ENCODE measurements at places on chromosomes 1 and 21. TPM values are rescaled to one million over a fixed set of nuclear protein-coding genes. Genes with fewer than 3 reads are reported as not detected.

DNA sequence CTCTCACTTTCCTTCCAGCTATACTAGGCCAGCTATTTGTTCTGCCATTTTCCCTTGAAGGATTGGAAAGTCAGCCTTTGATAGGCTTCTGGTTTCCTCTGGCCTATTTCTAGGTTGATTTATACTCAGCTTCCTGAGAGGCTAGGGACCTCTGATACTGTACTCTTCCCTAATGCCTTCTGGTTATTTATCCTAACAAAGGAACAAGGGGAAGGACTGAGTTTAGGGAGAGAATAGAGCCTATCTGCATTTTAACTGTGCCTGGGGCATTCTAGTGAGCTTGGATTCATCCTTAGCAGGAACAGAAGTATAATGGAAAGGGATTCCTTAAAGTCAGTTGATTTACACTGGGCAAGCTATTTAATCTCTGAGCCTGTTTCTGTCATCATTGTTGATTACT is 11.8 kb upstream of the TMEM39B start:
- H3K4me3 ChIP-seq: no peak overlapping the region
- H3K27me3 ChIP-seq: no peaks in the 10 kb centered on the region
- H3K4me1 ChIP-seq: peaks cover 36% of the 10 kb centered on the region
- no peak for DNase-seq

GRCh38 chr1:151347523-151348246 is 633 bp upstream of the RFX5 start:
- H3K4me3 ChIP-seq: peak overlapping the region; percentile 98
- no peaks in the 10 kb centered on the region for H3K27me3 ChIP-seq
- peaks cover 8% of the 10 kb centered on the region for H3K36me3 ChIP-seq
- H3K27ac ChIP-seq: peak overlapping the region; percentile 99
- DNase-seq: no peak
- peaks cover 22% of the 10 kb centered on the region for H3K4me1 ChIP-seq

DNA sequence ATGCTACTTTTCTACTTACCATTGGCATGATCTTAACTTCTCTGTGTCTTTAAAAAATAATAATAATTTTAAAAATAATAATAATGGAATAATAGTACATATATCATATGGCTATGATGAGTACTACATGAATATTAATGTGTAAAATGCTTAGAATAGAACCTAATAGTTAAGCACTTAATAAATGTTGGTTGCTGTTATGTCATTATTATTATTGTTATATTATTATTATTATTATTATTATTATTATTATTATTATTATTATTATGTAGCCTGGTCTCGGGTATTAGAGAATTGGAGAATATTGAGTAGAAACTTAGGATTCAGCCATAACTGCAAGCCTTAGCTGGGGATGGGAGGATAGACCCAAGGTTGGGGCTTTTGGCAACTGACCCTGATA is 108.2 kb downstream of the MAST2 start:
- H3K36me3 ChIP-seq: no peaks in the 10 kb centered on the region
- DNase-seq: no peak
- H3K4me3 ChIP-seq: no peak overlapping the region
- no peaks in the 10 kb centered on the region for H3K27me3 ChIP-seq

DNA sequence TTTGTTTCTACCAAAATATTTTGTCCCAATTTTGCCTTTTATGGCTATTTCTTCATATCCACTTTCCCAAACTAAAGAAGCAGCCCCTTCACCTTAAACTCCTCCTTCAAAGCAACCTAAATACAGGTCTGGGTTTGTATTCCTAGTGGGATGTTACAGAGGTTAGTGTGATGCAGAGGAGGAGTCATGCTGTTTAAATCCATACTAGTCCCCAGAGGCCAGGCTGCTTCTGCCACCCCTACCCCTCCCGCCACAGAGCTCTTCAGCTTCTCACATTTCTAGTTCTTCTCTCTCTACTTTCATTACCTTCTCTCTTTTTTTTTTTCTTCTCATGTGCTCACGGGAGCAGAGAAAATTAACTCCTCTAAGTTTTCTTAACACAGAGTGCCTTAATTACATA is 29.3 kb downstream of the SELL start:
- no peaks in the 10 kb centered on the region for H3K36me3 ChIP-seq
- H3K27me3 ChIP-seq: no peaks in the 10 kb centered on the region
- H3K27ac ChIP-seq: no peak overlapping the region
- peaks cover 22% of the 10 kb centered on the region for H3K4me1 ChIP-seq

DNA sequence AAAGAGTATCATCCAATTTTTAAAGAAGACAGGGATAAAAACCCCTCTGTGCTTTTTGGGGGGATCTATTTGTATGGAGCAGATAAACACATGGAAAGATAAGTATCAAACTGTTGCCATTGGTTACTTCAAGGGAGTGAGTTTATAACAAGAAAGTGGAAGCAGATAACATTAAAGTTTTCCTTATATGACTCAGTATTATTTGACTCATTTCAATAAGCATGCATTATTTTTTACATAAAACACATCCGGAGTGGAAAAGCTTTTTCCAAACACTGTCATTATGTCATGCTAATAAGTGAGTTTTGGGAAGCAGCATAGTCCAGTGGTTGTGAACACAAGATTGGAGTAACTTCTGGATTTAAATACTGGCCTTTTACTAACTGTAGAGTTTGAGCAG is 452.2 kb downstream of the LTN1 start:
- no peak for DNase-seq
- no peak overlapping the region for H3K27ac ChIP-seq
- H3K36me3 ChIP-seq: no peaks in the 10 kb centered on the region
- no peaks in the 10 kb centered on the region for H3K4me1 ChIP-seq
- H3K27me3 ChIP-seq: no peaks in the 10 kb centered on the region

DNA sequence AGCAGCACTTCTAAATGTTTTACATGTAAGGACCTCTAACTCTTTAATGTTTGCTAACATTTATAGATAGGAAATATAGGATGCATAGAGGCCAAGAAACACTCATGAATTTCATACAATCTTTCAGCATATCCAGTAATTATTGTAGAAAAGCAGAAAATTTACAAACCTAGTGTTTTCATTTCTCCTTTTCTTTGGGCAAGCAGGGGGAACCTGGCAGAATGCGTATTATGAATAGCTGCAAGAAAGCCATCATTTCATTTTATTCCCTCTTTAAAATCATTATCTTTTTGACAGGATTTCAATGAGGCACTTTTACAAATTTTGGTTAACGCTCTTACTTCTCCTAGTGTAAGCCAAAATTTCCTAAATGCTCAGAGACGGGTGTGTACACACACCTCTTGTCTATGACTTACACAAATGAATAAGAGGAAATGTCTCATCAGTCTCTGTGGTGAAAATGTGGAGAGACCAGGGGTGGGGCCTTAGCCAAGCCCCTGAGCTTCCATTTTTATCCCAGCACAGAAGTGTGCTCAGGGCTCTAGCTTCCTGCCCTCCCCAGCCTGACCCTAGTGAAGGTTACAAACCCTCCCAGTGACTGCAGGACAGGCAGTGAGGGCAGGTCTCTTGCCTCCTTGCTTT is 91.6 kb downstream of the LRRC8C start:
- H3K36me3 ChIP-seq: no peaks in the 10 kb centered on the region
- DNase-seq: no peak
- H3K27me3 ChIP-seq: peaks cover 10% of the 10 kb centered on the region

DNA sequence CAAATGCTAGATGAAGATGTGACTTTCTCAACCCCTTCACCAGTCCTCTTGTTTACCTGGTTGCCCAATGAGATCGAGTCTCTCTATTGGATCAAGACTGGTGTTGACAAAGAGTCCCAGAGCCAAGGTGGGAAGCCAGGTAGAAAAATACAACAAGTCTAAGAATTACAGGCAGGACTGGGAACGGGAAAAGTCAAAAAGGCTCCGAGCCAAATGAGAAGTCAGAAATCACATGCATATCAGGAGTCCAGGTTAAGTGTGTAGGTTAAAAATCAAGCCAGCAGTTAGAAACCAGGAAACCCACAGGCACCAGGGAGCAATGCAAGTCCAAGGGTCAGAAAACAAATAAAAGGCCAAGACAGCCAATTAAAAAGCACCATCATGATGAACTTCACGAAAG is 27.4 kb upstream of the DUSP23 start:
- H3K36me3 ChIP-seq: no peaks in the 10 kb centered on the region
- no peaks in the 10 kb centered on the region for H3K4me1 ChIP-seq
- H3K27ac ChIP-seq: no peak overlapping the region
- H3K27me3 ChIP-seq: peaks cover 3% of the 10 kb centered on the region
- DNase-seq: no peak
- H3K4me3 ChIP-seq: no peak overlapping the region

DNA sequence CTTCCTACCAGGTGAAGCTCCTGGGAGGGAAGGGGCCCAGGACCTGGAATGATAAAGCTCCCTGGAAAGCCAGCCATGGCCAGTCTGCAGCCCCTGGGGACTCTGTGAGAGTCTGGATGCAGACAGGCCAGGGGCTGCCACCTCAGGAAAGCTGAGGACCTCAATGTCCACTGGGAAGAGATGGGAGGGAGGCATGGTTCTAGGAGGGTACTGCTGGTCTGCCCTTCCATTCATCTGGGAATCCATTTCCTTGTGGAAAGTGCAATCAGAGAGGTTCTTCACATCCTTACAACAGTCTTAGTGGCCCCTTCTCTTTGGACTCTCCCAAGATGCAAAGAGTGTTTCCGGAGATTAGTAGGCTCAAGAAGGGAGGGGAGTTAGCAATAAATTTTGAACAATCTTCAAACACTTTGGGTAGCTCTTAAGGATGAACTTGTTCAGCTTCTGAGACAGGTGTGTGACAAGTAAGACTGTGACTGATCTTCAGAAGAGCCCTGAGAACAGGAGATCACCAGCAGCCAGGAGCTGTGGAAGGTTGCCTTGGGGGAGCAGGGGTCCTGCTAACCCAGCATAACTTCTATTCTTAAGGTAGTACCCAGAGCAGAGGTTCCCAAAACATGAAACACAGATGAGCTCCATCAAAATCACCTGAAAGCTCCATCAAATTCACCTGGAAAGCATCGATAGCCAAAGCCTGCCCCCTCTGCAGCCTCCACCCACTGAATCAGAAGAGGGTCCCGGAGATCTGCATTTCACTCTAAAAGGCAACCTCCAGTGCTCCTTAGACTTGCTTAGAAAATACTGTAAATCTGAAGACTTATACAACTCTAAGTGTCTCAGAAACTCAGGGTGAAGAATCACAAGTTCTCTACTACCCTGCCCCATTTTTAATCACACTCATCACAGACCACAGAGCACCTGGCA is 616 bp upstream of the LAX1 start:
- peaks cover 9% of the 10 kb centered on the region for H3K4me1 ChIP-seq
- peaks cover 8% of the 10 kb centered on the region for H3K27me3 ChIP-seq
- no peak overlapping the region for H3K27ac ChIP-seq

GRCh38 chr1:28175955-28176485 is 470 bp downstream of the PTAFR start:
- H3K4me3 ChIP-seq: no peak overlapping the region
- peaks cover 7% of the 10 kb centered on the region for H3K27me3 ChIP-seq
- DNase-seq: no peak
- peaks cover 5% of the 10 kb centered on the region for H3K4me1 ChIP-seq
- H3K36me3 ChIP-seq: no peaks in the 10 kb centered on the region

- H3K4me3 ChIP-seq: peak overlapping the region; percentile 90
- H3K27me3 ChIP-seq: no peaks in the 10 kb centered on the region
- H3K36me3 ChIP-seq: peaks cover 3% of the 10 kb centered on the region
- H3K27ac ChIP-seq: peak overlapping the region; percentile 43
- DNase-seq: no peak
- peaks cover 27% of the 10 kb centered on the region for H3K4me1 ChIP-seq
Measured at GRCh38 chr1:231420299-231420958, 1.7 kb downstream of the EGLN1 start.

DNA sequence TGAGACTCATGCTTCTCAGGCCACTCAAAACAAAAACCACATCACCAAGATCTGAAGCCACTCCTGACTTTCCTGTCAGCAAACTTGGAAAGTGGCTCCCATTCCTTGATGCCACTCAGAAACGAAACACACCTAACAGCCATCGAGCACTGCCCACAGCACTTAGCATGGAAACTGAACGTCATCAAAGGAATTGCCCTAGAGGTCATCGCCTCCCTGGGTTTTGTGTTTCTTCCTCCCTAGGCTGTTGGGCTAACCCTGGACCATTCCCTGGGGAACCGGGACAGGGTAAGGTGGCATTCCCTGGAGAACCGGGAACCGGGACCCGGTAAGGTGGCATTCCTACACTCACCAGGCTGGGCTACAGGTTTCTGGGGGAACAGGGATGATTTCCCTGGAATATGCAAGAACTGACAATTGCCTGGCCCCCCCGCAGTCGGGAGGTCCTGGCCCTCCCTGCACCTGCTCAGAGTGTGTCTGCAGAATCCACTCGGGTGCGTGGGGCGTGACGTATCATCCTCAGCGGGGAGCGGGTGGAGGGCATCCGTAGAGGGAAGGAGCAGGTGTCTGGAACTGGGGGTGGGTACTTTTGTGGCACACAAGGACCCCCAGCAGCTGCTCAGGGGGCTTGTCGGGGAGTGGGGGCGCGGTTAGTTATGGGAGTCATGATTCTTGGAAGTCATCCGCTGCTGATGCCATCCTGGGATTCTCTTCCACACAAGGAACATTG is 30.3 kb downstream of the SLC45A1 start:
- H3K36me3 ChIP-seq: peaks cover 10% of the 10 kb centered on the region
- H3K4me1 ChIP-seq: peaks cover 16% of the 10 kb centered on the region
- peak overlapping the region; percentile 78 for H3K27ac ChIP-seq
- DNase-seq: no peak
- H3K4me3 ChIP-seq: no peak overlapping the region
- no peaks in the 10 kb centered on the region for H3K27me3 ChIP-seq

- H3K36me3 ChIP-seq: no peaks in the 10 kb centered on the region
- DNase-seq: no peak
- peaks cover 37% of the 10 kb centered on the region for H3K4me1 ChIP-seq
- H3K27ac ChIP-seq: no peak overlapping the region
- H3K27me3 ChIP-seq: no peaks in the 10 kb centered on the region
Measured at GRCh38 chr1:93692983-93693591, 11.4 kb upstream of the BCAR3 start.

OLIG2 gene
- total RNA-seq: 1.4 TPM

ECM1 gene
- total RNA-seq: 33.8 TPM

AMY1B gene
- total RNA-seq: not detected

SLC1A7 gene
- not detected for total RNA-seq

MARCKSL1 gene
- 465 TPM for total RNA-seq

TTC24 gene
- total RNA-seq: not detected

Measured in type B pancreatic cell (in vitro differentiated cells).